ENCODE measurements at places on chromosomes 2 and 18. TPM values are rescaled to one million over a fixed set of nuclear protein-coding genes. Genes with fewer than 3 reads are reported as not detected.

DNA sequence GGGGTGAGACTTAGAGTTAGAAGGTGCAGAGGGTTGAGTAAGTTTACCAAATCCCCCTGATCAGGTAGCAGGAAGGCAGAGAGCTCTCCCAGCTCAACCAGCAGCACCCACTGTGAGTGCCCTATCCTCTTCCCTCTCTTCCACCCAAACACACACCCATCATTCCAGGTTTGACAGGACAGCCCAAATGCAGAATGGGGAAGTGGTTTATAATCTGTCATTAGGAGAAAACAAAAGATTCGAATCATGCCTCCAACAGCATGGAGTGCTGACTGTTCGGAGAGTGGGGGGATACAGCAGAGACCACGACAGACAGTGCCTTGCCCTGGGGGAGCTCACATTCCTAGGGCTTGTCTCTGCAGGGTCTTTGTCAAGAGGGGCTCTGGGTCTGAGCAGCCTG is 11.7 kb downstream of the CXCR2 start:
- H3K36me3 ChIP-seq: no peaks in the 10 kb centered on the region
- H3K27me3 ChIP-seq: peaks cover 58% of the 10 kb centered on the region
- DNase-seq: no peak
- no peaks in the 10 kb centered on the region for H3K4me1 ChIP-seq
- no peak overlapping the region for H3K4me3 ChIP-seq
- H3K27ac ChIP-seq: no peak overlapping the region

DNA sequence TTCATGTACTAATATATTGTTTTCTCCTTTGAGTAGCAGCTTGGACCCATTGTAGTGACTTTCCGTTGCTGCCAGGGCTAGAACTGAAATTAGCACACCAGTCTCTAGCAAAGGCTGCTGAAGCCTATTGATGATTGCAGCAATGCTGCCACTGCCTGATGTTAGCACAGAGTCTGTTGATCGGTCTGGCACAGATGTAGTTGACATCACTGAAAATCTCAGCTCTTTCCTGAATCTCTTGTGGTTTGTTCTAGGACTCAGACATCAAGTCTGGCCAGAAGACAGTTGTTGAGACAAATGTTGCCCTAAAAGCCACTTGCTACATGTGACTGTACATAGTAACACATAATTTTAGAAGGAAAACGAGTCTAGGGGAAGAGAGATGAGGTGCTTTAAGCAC is 47.2 kb downstream of the VAPA start:
- DNase-seq: no peak
- H3K27me3 ChIP-seq: no peaks in the 10 kb centered on the region
- H3K36me3 ChIP-seq: no peaks in the 10 kb centered on the region
- no peaks in the 10 kb centered on the region for H3K4me1 ChIP-seq
- H3K4me3 ChIP-seq: no peak overlapping the region

The FN1 gene
- total RNA-seq: 89.6 TPM

DNA sequence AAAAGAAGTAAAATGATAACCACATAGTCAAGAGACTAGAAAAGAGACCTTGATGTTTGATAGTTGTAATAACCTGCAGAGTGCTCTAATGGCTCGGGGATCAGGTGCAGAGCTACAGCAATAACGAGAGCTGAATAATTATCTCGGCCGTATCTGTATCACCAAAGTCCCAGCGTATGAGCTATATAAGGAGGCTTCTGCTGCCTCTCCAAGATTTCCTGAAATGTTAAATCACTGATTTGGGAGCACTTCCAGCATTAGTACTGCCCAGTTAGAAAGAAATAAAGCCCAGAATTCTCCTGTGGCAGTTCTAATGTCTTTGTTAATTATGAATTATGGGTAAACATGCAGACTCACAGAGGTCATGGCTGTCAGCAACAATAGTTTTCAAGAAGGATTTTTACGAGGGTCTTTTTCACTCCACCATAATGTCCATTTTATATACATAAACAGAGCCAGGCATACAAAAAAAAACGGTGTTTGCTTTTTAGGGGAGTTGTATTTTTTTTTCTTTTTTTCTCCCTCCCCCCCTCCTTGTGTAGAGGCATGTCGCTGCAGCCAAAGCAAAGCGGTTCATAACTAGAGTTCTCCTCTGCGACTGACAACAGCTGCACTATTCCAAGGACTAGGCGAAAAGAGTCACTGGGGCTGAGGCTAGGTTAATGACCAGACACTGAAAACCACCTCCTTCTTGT is 168.3 kb upstream of the VRK2 start:
- no peak for DNase-seq
- H3K27me3 ChIP-seq: no peaks in the 10 kb centered on the region
- H3K27ac ChIP-seq: no peak overlapping the region
- H3K36me3 ChIP-seq: no peaks in the 10 kb centered on the region
- H3K4me3 ChIP-seq: no peak overlapping the region
- H3K4me1 ChIP-seq: peaks cover 4% of the 10 kb centered on the region

DNA sequence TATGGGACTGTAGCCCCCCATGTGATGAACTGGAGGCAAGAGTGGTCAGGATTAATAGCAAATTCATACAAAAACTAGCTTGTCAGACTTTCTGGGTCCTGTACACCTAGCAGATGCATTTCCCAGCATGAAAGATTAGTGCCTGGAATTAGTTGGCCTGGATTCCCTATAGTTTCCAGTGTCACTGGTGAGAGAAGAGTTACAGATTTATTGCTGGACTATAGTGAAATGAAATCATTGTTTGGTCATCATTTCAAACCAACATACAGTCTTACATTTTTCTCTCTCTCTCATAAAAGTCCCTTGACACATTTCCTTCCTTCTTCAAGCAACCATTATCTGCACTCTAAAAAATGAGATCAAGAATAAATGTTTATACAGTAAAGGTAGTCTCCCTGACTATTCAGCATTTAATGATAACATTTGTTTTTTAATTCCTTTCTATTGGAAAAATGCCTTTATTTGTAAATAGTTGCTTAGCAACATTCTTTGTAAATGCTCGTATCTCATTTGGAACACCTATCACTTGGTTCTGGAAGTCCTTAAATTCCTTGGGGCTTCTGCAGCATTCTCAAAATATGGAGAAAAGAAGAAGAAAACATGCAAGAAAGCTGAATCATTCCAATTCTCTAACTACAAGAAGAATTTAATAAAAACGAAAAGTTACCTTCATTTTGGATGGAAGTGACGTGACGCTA is 144.4 kb downstream of the MREG start:
- H3K4me1 ChIP-seq: peaks cover 6% of the 10 kb centered on the region
- H3K4me3 ChIP-seq: no peak overlapping the region

GRCh38 chr2:67037655-67038054 is 359.5 kb upstream of the ETAA1 start:
- no peaks in the 10 kb centered on the region for H3K27me3 ChIP-seq
- peaks cover 9% of the 10 kb centered on the region for H3K4me1 ChIP-seq
- H3K27ac ChIP-seq: no peak overlapping the region
- no peak for DNase-seq
- H3K36me3 ChIP-seq: no peaks in the 10 kb centered on the region

DNA sequence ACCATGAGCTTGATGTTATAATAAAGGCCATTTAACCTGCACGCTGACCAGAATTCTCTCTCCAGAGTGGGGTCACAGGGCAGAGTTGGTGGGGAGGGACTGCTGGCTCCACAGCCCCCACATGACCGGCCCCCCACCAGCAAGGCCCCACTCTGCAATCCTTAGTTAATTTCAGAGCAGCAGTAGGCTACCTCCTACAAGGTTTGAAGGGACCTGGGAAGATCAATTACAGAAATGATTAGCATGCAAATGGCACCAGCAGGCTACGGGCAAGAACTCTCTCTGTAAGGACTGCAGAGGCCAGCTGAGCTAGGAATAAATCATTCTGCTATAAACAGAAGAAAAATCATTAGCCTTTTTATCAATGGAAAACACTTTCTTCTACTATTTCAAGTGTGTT is 135.3 kb downstream of the C1D start:
- H3K4me3 ChIP-seq: no peak overlapping the region
- H3K27ac ChIP-seq: no peak overlapping the region
- no peak for DNase-seq
- no peaks in the 10 kb centered on the region for H3K36me3 ChIP-seq
- H3K4me1 ChIP-seq: peaks cover 24% of the 10 kb centered on the region

DNA sequence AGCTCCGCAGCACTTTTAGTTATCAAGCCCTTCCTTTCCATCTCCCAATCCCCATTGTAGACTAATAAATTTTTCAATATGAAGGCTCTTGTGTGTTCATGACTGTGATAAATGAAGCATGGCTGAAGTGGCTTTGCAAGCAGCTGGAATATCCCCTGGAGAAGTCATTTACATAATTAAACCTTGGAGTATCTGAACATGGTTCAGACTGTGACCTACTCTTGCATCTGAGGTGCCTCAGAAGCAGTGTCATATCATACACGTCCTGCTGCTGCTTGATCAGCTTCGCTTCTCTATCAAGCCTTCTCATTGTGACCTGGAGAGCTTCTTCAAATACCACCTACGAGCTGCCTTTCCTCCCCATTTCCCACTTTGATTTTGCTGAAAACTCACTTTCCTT is 48.4 kb upstream of the ZNF397 start:
- DNase-seq: no peak
- H3K27me3 ChIP-seq: no peaks in the 10 kb centered on the region
- H3K36me3 ChIP-seq: no peaks in the 10 kb centered on the region
- peaks cover 46% of the 10 kb centered on the region for H3K4me1 ChIP-seq

- no peak overlapping the region for H3K27ac ChIP-seq
- no peak overlapping the region for H3K4me3 ChIP-seq
- no peaks in the 10 kb centered on the region for H3K36me3 ChIP-seq
- no peaks in the 10 kb centered on the region for H3K27me3 ChIP-seq
These were observed 58.1 kb upstream of the SDC1 start for GRCh38 chr2:20282916-20283592.

DNA sequence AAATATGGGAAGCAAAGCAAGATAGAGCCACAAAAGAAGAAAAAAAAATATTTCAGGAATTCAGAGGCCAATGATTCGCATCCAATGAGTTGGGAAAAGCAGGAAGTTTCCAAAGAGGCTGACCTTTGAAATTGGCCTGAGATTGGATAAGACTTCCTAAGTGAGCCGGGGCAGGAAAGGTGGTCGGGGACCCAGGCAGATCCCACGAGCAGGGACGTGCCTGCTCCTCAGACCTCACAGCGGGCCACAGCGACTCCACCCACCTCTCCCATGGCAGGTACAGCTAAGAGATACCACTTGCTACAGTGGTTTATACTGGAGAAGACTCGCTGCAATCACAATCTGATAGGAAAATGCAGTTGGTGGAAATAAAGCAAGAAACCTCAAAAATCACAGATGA is 102.8 kb upstream of the SALL3 start:
- peaks cover 2% of the 10 kb centered on the region for H3K4me1 ChIP-seq
- H3K36me3 ChIP-seq: no peaks in the 10 kb centered on the region
- H3K27me3 ChIP-seq: no peaks in the 10 kb centered on the region
- DNase-seq: no peak
- no peak overlapping the region for H3K27ac ChIP-seq

The SNORC gene
- total RNA-seq: 3.0 TPM

The MLPH gene
- not detected for total RNA-seq

GRCh38 chr18:985212-985661 is 80.6 kb downstream of the ADCYAP1 start:
- no peak for DNase-seq
- H3K4me1 ChIP-seq: peaks cover 6% of the 10 kb centered on the region
- H3K27me3 ChIP-seq: no peaks in the 10 kb centered on the region

DNA sequence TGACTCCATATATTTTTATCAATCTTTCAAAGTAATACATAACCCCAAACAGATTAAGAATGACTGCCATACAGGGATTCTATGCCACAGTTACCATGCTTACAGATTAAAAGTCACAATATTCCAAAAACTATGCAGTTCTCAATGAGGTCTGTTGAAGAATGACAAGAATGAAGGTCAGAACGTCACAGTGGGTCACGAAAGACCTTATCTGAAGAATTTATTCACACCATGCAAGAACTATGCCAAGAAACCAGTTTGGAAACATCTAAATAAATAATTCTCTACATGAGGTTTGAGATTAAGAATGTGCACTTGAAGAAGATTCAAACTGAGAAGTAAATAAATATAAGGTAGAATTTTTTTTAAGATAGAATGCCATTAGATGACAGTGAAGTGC is 253.3 kb downstream of the EXOC6B start:
- no peak overlapping the region for H3K27ac ChIP-seq
- no peak for DNase-seq
- H3K4me3 ChIP-seq: no peak overlapping the region
- no peaks in the 10 kb centered on the region for H3K4me1 ChIP-seq

DNA sequence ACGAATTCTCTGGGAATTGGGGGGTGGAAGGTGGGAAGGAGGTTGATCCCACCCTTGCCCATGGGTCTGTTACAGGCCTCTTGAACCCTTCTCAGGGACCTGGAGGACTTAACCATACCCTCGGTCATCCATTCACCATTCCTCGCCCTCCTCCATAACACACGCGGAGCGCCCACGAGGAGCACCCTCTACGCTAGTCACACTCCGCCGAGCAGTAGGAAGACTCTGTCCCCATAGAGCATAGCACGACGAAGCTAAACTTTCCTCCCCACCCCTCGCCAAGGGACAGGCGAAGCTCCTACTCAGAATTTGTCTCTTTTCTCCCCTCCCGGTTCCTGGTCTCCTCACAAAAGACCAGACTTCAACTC is 611 bp upstream of the ITSN2 start:
- no peak for DNase-seq
- peaks cover 13% of the 10 kb centered on the region for H3K4me1 ChIP-seq
- H3K4me3 ChIP-seq: peak overlapping the region; percentile 88
- H3K36me3 ChIP-seq: peaks cover 3% of the 10 kb centered on the region

DNA sequence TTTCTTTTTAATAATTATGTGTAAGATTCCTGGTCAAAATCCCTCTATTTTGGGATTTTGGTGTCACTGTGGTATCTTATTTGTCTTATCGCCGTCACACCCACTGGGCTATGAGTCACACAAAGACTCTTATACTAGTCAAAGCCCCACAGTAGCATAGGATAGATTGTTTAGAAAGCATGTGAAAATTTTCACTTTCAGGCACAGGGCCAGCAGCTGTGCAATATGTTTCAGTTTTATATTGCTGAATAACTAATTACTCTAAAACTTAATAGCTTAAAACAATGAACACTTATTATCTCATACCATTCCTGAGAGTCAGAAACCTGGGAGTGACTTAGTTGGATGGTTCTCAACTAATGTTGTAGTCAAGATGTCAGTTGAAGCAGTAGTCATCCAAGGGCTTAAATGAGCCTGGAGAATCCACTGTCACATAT is 24.0 kb downstream of the CFAP210 start:
- peaks cover 4% of the 10 kb centered on the region for H3K36me3 ChIP-seq
- no peaks in the 10 kb centered on the region for H3K4me1 ChIP-seq
- no peak for DNase-seq
- no peak overlapping the region for H3K27ac ChIP-seq
- no peaks in the 10 kb centered on the region for H3K27me3 ChIP-seq

The COL3A1 gene
- total RNA-seq: 13.2 TPM

DNA sequence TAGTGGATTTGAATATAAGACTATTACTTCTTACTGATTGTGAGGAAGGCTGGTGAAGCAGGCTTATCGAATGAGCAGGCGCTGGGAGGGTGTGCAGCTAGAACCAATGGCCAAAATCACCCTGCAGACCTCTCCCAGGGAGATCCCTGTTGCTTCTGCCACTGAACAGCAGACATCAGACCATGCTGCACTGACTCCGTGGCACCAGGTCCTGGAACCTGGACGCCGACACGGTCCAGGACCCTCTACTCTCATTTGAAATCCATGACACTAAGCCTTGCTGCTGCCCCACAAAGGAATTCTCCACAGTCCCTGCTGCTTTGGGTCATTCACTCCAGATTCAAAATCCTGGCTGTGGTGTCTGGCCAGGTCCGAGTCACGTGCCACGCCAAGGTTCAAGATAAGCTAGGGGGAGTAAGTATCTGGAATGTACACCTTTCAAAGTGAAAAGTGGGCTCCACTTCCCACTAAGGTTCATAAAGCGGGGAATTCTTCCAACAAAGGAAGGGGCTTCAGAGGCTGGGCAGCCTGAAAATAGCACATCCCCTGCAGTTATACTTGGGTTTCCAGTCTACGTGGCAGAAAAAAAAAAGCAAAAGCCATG is 9.0 kb upstream of the YWHAQ start:
- no peak overlapping the region for H3K4me3 ChIP-seq
- no peak for DNase-seq
- peak overlapping the region; percentile 53 for H3K27ac ChIP-seq
- peaks cover 66% of the 10 kb centered on the region for H3K4me1 ChIP-seq
- H3K27me3 ChIP-seq: no peaks in the 10 kb centered on the region
